NCI-H1436 (cell line): ENCODE measurements at places on chromosomes 2 and 18.

DNA sequence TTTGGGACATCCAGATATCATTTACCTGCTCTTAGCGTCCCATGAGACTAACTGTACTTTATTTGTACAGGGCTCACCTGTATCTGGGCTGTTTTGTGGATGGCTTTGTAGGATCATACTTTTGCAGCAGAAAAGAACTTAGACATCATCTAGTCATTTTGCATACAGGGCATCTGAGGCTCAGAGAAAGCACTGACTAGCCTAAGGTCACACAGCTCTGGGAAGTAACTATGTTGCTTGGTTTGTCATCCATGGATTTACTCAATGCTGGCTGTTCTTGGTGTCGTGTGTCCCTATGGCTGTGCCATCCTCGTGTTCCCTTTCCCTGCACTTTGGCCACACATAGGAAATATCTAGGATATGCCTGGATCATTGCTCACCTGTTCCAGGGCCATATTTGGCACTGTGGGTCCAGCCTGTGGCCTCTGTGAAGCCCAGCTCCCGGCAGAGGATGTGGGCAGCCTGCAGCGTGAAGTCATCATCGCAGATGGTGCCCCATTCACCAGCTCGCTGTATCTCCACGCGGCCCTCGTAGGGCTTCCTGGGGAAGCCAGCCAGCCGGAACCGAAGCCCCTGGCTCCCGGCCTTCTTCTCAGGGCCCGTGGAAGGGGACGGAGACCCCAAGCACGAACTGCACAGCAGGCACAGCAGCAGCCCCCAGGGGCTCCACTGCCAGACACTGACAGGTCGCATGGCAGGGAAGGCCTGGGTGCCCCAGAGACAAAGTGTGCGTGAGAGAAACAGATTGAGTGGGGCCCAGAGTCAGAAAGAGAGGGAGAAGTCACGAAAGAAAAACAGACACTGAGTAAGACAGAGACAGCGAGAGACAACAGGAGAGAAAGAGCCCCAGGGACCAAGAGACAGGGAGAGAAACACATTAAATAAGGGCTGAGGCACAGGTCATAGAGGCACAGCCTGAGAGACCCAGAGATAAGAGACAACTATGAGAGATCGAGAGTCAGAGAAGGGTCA, 1.5 kb downstream of the LOXL3 start:
- DNase-seq, result no peak

DNA sequence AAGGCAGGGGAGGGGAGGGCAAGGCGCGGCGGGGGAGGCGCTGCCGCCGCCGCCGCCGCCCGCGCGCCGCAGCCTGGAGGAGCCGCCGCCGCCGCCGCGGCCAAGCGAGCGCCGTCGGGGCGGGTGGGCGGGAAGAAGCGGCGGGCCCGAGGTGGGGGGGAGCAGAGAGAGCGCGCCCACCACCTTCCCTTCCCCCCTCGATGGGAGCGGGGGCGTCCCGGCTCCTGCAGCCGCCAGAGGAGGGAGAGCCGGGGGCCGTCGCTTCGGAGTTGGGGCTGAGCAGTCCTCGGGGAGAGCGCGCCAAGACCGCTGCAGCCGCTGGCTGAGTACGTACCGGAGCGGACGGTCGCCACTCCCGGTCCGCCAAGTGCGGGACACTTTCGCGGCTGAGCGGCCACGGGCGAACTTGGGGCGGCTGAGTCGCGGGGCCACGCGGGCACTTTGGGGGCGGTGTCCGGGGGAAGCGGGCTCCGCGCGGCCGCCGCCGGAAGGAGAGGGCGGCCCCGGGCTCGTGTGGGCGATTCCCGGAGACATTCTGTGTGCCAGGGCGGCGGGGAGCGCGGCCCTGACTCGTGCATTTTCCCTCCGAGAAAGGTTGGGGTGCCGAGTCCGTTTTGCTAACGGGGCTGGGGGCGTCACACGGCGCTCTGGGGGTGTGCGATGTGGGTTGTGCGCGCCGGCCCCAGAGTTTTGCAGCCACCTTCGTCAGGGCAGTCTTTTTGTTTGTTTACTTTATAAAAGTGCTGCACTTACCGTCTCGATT, at the start of gene NAB1:
Gene NAB1 (plus strand): TSS at position 49 of the 763 bp plus-strand sequence. CDS start 10,094 bp downstream, outside the sequence.
- DNase-seq, result peak; percentile 36

- DNase-seq, result no peak
Measured at GRCh38 chr2:224847381-224847780, 131.2 kb upstream of the CCDC195 start.

DNA sequence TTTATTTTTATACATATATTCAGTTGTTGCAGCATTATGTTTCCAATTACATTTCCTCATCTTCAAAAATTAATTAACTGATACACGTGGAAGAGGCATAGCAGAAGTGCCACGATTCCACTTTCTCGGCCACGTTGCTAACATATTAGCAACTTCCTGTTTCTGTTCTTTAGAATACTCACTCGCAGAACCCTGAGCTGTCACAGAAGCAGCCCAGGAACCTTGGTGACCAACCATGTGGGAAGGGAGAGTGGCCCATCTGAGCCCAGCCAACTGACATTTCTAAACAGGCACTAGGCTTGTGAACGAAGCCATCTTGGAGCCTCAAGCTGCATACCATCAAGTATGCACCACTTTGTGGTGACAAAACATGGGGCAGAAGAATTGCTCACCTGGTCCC, 350.1 kb downstream of the CBLN2 start:
- no peak for DNase-seq

- DNase-seq, result no peak
Measured at GRCh38 chr2:177058747-177059146, 153.8 kb upstream of the HNRNPA3 start.

- DNase-seq, result no peak
Measured at GRCh38 chr2:109513749-109514588, 99.8 kb downstream of the SEPTIN10 start.

DNA sequence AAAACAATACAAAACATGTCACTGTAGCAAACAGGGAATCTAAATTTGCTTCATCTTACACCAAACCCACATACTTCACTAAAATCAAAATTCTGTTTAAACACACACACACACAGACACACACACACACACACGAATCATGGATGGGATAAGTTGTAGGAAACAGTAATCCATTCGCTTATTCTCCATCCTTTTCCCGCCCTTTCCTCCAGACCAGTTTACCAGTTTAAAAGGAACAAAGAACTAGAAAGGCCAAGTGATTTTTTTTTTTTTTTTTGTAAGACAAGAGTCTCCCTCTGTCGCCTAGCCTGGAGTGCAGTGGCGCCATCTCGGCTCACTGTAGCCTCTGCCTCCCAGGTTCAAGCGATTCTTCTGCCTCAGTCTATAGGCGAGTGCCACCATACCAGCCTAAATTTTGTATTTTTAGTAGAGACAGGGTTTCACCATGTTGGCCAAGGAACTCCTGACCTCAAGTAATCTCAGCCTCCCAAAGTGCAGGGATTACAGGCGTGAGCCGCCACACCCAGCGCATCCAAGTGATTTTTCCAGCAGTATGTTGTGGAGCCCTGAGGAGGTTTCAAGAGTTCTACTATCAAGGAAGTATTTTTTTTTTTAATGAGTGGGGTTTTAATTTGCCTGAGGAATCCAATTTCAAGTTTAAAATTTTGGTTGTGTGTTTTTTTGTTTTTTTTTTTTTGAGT, 5.7 kb downstream of the PSME4 start:
- no peak for DNase-seq

- peak; percentile 73 for DNase-seq
Measured at GRCh38 chr2:208142240-208142924, 3.6 kb downstream of the CRYGB start.

- no peak for DNase-seq
Measured at GRCh38 chr2:45194596-45194995, 185.3 kb upstream of the SIX2 start.

DNA sequence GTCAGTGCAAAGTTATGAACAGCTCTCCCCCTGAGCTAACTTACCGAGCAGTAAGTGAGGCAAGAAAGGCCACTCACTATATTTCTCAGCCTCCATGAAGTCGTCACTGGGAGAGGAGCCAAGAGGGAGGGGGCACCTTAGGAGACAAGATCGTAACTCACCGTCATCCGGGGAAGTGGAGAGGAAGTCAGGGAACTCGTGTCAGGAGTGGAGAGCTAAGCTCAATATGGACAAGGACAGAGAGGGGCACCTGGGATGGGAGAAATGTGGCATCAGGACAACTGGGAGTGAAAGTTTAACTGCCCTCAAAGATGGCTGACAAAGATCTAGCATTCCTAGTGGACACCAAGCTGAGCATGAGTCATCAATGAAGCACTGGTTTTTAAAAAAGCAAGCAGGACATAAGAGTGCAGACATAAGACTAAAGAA, 37.1 kb downstream of the BCL11A start:
- no peak for DNase-seq

- DNase-seq, result no peak
Measured at GRCh38 chr2:239644011-239644410, 243.2 kb upstream of the HDAC4 start.

DNA sequence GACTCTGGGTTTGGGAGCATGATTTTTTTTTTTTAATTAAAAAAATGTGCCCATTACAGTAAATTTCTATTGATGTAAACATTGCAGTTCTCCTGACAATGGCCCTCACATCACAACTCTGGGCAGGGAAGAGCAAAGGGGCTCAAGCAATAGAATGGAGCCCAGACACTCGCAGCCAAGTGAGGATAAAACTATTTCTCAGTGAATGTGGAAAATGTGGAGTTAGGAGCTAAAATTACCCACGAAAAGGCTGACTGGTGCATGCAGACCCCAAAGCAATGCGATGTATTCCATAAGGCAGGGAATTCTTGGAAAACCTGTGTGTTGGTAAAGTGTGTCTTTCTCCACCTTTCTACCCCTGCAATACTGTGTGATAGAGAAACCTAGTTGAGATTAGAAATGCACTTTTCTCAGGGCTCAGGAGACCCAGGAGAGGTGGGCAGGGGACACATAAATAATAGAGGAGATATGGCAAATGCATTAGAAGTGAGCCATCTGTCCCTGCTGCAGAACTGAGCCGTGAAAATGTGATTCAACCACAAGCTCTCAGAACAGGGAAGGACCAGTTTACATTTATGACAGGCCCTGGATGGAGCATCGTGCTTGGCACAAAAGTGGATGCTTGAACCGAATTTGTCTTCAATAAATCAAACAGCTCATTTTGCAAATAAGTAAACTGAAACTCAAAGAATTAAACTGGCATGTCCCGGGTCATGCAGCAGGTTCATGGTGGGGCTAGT, 100.1 kb downstream of the MYCN start:
- no peak for DNase-seq

- no peak for DNase-seq
Measured at GRCh38 chr2:88036182-88036581, 19.4 kb downstream of the KRCC1 start.

GRCh38 chr2:215619022-215619958, 183.4 kb upstream of the FN1 start:
- peak; percentile 59 for DNase-seq

DNA sequence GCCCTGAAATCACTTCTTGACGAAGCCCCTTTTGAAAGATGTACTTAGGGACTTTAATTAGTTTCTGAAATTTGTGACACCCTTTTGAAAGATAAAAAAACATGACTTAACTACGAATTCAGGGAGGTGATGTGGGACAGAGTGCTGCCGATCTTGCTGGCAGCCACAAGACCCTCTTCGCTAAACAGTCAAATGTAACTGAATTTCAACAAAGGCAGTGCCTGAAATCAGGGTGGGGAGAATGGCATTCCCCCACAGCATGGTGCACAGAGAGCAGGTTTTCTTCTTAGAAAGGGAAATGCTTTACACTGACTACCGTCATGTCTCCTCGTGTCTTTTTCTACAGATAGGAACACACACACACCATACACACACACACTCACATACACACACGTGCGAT, 640.2 kb upstream of the POU3F3 start:
- DNase-seq, result no peak

- no peak for DNase-seq
Measured at GRCh38 chr2:80476535-80477117, 172.1 kb upstream of the LRRTM1 start.

GRCh38 chr2:45653122-45653913, 1.8 kb downstream of the PRKCE start:
- DNase-seq, result no peak

DNA sequence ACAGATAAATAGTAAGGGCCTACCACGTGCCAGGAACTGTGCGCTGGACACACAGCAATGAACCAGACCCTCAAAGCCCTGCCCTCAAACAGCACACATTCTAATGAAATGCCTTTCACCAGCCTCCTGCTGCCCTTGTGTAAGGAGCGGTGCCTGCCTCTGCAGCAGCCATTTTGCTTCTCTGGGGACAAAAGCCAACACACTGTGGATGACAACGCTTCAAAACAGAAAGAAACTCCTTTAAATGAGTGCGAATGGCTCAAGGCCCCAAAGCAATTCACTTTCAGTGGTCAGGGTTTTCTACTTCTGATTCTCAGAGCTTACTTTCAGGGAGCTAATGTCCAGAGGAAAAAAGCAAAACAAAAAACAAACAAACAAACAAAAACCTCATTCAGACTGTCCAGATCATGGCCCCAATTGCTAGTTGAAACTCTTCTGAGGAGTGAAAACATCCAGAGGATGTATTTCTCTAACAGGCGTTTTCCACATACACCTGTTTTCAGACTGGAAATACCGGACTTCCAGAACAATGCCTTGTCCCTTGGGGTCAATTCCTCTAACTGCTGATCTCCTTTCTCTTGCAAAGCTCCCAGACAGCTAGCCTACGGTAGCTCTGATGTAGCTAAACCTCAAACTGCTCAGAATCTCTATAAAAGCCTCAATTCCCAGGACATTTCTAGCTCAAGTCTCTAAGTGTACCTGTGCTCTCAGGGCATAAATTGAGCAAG, 323.3 kb upstream of the ZNF521 start:
- DNase-seq, result no peak

DNA sequence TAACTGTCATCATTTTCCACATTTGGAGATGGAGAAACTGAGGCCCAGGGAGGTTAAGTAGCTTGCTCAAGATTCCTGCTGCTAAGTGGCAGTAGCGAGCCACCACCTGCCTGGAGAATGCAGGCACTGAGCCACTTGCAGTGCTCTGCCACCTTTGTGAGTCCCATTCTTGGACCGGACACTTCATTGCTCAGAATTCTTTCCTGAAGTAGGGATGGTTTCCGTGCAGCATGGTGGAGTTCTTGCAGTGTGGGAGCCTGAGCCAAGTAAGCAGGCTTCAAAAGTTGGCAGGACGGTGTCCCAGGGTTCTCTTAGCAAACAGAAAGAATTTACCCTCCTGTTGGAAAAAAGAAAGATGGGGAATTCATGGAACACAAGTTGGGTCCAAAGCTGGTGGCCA, 115.0 kb upstream of the MMADHC start:
- no peak for DNase-seq
